ENCODE measurements at places on chromosomes 4 and X.

DNA sequence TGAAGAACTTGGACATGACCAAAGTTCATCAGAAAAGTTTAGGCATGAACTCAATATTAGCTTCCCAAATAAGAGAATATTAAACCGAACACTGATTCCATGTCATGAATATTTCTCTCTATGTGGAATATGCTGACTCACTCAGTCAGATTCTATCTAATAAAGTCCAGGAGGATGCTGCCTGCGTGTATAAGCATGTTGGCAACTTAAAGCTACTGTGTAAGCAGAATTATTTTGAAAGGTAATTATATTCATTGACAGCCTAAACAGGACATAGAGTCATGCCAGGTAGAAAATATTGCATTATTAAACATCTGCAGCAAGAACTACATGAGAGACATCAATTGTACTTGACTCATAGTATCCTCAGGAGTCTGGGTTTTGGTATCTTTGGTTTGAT lies 367.9 kb upstream of the SPOCK3 start:
- no peak for DNase-seq

DNA sequence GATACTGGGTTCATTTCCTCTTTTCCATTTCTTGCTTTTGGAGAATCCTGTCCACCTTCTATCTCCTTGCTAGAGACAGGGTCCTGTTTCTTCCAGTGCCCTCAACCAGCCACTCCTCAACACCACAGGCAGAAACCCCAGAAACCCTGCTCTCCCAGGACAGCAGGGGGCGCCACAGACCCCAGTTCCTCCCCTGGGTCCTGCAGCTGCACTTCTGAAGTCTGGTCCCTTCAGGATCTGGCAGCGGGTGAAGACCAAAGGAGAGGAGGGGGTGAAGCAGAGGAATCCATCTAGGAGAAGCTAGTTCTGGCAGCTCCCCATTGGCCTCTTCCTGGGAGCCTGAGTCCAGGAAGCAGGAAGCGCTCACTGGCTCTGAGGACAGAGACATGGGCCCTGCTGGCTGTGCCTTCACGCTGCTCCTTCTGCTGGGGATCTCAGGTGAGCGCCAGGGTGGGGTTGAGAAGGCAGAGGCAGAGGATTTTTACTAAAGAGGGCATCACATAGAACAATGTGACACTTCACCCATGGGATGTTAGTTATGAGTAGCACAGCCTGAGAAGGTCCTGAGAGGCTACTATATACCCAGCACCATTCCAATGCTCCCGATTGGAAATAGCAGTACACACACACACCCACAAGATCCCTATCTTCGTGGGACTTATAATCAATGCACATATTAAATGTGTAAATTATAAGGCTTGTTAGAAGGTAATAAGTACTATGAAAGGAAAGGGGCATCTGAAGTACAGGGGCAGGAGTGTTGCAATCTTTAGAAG lies at the start of gene PRSS48:
TSS of gene PRSS48 (plus strand) at position 375 of the 776 bp plus-strand sequence. CDS start at position 387, 12 bp downstream.
- peak; percentile 51 for DNase-seq

DNA sequence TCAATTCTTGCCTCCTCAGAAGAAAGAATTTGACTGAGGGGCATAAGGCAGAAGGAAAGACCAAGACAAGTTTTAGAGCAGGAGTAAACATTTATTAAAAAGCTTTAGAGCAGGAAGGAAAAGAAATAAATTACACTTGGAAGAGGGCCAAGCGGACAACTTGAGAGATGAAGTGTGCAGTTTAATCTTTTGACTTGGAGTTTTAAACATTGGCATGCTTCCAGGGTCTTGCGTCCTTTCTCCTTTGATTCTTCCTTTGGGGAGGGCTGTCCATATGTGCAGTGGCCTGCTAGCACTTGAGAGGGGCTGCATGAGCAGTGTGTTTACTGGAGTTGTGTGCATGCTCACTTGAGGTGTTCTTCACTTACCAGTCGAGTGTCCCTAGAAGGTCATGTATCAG lies 275.8 kb upstream of the IL1RAPL1 start:
- DNase-seq = no peak

DNA sequence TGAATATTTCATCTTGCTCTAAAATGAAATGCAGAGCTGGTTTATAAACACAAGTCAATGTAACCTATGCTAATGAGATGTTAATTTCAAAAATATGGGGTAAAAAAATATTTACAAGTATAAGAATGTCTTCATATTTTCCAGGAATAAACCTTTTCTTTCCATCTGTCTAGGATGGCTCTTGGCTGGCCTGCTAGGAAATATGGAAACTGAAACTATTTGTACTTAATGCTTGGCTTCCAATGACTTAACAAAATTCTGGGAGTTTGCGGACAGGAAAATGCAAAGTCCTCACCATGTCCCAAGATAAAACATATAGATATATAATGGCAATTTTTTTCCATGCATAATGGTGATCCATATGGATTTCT lies 168.1 kb downstream of the SCFD2 start:
- DNase-seq = no peak

GRCh38 chr4:81214881-81215868 lies at the start of gene PRKG2:
Gene PRKG2 (minus strand): TSS chr4:81215222. CDS start chr4:81205047, 10,175 bp downstream.
- DNase-seq = no peak

DNA sequence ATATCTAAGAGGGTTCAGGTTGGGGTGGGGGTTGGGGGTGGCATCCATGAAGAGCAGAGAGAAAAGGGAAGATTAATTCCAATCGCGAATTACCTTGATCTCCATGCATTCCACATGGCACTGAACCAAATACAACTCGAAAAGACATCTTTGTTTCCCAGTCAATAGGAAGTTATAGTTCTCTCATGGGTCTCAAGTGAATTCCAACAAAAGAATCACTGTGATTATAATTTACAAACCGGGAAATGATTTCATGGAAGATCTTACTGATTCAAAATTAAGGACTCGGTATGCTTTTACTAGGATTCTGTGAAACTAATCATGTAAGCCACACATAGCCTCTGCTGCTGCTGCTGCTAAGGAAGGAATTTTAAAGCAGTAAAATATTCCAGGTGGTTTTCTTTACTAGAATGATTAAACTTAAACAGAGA lies 26.6 kb upstream of the AMELX start:
- DNase-seq = no peak

DNA sequence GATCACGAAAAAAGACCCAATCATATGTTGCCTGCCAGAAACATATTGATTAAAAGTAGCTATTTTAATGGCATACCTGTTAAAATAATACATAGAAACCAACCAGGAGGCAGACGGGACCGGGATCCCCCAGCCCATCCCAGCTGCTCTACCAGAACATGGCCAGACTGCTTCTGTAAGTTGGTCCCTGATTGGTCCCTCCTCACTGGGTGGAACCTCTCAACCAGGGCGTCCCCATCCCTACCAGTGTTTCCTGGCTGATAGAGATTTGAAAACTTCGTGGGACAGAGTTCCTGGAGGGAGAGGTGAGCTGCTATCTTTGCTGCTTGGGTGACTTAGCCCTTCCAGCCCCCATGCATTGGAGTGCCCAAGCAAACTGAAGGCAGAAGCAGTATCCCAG lies 256.2 kb downstream of the TRAM1L1 start:
- no peak for DNase-seq

GRCh38 chr4:176308441-176308840 lies 11.3 kb upstream of the SPCS3 start:
- no peak for DNase-seq

DNA sequence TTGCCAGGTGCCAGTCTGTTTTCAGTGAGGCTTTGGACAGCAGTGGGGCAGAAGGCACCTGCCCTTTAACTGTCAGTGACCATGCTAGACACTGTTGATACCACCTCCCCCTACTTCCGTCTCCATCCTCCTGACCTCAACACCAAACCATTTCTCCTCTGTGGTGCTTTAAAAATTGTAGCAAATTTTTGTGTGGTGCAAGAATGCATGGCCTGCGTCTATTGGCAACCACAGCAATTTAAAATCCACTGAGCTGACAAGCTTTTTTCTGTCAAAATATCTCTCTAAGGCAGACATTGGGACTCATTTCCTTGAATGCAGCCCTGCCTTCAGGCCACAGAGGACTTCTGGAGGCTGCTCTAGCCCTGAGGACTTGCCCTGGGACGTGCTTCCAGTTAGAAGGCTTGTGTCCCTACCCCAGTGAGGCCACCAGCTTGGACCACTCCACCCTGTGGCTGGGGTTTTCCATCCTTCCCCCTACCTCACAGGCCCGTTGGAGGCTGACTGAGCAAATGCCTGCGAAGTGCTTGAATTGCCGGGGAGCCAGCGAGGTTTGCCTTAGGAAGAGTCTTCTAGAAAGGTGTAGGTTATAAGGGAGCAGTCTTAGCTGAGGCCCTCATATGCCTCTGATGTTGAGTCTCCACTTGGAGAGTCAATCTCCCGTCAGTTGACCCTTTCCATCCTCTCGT lies 6.9 kb downstream of the PRRG3 start:
- DNase-seq = no peak

- DNase-seq = no peak
Measured at GRCh38 chr4:155252327-155252726, 43.9 kb downstream of the NPY2R start.

- DNase-seq = no peak
Measured at GRCh38 chrX:16205840-16206239, 38.6 kb downstream of the MAGEB17 start.

DNA sequence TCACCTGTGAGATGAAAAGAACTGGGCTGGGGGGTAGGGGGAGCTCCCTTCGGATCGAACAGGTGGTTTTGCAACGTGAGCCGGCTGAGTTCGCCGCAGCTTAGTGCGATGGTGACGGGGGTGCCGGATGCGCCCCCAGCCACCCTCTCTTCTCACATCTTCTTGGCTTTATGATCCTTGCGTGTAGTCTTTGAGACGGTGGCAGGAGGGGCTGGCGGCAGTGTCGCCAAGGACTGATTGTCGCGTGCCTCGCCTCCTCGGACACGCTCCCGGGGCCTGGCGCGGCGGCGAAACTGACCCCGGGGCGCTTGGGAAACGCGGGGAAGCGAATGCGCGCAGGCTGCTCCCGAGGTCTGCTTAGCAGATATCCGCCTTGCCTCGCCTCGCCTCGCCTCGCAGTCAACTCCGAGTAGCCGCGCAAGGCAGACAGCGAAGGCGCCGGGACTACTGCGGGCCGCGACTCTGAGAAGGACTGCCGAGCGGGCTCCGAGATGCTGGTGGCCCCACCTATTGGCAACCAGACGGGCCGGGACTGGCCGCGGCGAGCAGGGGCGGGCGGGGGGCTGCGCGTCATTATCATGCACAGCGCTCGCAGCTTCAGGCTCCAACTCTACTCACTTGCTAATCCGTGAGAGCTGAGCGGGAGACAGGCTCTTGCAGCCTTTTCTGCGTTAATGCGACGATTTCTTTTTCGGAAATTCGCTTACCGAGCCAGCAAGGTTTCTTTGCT lies 1.5 kb downstream of the GRID2 start:
- no peak for DNase-seq

DNA sequence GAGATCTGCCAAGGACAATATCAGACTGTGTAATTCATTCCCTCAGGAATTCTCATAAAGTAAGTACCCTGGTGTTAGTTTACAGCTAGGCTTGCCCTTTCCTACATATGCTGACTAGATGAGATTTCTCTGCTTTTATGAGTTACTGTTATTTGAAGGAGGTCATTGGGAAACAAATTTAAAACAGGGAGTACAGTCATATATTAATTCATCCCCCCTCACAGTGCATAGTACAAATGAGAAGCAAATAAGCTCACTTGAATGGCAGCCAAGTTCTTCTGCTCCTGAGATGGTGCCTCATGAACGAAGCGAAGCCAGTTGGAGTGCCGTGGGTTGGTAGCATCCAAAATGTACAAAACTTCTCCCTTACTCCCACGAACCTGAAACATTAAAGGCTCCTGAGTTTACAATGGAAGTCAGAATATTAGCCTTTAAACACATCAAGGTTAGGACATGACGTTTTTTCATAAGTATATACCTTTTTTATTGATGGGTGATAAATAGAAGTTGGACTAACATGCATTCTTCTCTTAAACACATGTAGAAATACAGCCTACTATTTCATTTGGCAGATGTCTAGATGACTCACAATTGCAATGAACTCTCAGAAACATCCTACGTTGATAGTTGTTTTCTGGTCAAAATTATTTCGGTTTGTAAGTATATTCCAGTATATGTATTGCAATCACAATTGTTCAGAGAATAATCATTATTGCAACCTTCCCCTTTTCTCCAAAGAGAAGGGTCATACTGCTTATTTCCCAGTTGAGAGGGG lies 69.2 kb downstream of the PRDM5 start:
- no peak for DNase-seq

- DNase-seq = no peak
Measured at GRCh38 chr4:76614589-76614988, 179.6 kb downstream of the SHROOM3 start.

DNA sequence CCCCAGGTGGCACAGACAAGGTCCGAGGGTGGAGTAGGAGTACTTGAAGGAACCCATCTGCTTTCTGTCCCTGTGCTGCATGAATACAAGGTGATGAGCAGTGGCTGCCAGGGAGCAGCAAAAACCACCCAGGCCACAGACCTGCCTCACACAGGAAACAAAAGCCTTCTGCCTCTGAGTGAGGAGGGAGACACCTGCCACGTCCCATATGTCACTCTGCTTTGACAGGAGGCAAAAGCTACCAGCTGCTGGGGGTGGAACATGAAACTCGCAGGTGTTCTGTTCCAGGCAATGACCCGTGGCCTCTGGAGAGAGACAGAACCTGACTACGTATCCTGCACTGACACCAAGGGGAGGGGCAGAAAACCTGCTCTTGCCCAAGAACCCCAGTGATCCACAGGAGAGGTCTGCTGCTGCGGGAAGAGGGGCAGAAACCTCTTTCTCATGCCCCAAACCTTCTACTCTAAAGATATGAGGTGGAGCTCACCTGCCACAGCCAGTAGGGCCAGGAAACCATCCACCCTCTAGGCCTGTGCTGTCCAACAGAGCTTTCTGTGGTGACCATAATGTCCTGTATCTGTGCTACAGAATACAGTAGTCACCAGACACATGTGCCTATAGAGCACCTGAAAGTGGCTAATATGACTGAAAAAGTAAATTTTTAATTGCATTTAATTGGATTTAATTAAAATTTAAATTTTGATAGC lies 172.9 kb downstream of the PRDM5 start:
- DNase-seq = no peak

GRCh38 chr4:176313596-176314336 lies 6.0 kb upstream of the SPCS3 start:
- no peak for DNase-seq

GRCh38 chr4:16588149-16588548 lies 310.3 kb downstream of the LDB2 start:
- DNase-seq = no peak

DNA sequence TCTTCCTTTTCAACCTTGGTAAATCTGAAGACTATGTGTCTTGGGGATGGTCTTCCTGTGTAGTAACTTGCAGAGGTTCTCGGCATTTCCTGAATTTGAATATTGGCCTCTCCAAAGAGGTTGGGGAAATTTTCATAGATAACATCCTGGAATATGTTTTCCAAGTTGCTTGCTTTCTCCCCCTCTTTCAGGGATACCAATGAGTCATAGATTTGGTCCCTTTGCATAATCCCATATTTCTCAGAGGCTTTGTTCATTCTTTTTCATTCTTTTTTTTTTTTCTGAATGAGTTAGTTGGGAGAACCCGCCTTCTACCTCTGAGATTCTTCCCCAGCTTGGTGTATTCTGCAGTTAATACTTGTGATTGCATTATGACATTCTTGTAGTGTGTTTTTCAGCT lies 549.2 kb upstream of the AMOT start:
- no peak for DNase-seq

All from activated CD4-positive, alpha-beta T cell treated with anti-CD3 and anti-CD28 coated beads, Interleukin-2, amount 50 U/mL, for 16 hours (primary cell).